ENCODE measurements at places on chromosomes 7 and 10.

DNA sequence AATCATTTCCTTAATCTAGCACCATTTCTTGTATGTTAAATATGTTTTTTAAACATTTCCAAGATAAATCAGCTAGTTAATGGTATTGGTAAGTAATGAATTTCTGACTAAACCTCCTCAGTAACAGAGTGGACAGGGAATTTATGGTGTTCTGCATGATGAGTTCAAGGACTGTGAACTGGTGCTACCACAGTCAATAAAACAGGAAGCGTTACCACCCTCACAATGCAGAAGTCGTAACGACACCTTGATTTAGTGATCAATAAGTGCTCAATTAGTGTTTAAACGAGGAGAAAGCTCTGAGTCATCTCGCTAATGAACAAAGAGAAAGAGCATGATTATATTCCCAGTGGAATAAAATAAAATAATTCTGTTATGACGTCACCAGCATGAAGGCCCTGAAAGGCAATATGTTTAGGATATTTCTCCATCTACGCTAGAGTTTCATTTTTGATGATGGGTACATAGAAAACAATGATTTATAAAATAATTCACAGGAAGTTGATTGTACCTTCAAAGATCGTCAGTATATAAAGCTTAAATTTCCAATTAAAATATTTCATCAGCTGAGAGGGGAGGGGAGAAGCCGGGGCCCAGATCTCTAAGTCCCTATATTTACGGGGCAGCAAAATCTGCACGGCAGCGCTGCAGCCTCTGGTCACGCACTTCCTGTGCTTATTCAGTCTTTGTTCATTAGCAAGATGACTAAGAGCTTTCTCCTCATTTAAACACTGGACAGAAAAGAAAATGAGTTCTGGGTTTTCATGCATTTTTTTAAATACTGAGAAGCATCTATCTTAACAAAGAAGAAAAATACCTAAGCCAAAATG is 400.5 kb downstream of the PTPRN2 start:
- DNase-seq = no peak

GRCh38 chr10:124101351-124101750 is 8.0 kb upstream of the CHST15 start:
- no peak for DNase-seq

DNA sequence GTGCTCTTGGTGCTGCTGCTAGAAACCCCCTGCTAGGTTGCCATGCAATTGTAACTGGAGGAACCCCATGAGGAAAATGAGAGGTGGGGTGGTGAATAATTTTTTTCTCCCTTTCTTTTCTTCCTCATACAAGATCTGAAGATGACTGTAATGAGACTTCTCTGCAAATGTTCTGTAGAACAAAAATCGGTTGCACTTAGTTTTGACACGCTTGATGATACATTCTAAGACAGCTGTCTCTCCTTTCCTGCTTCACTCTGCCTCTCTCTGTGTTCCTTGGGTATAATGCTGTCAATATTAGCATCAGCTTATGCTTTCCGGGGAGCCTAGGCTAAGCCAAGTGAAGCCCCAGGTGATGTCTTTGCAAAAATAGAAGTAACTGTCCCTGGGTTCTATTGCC is 721.5 kb downstream of the POM121L12 start:
- DNase-seq = no peak

DNA sequence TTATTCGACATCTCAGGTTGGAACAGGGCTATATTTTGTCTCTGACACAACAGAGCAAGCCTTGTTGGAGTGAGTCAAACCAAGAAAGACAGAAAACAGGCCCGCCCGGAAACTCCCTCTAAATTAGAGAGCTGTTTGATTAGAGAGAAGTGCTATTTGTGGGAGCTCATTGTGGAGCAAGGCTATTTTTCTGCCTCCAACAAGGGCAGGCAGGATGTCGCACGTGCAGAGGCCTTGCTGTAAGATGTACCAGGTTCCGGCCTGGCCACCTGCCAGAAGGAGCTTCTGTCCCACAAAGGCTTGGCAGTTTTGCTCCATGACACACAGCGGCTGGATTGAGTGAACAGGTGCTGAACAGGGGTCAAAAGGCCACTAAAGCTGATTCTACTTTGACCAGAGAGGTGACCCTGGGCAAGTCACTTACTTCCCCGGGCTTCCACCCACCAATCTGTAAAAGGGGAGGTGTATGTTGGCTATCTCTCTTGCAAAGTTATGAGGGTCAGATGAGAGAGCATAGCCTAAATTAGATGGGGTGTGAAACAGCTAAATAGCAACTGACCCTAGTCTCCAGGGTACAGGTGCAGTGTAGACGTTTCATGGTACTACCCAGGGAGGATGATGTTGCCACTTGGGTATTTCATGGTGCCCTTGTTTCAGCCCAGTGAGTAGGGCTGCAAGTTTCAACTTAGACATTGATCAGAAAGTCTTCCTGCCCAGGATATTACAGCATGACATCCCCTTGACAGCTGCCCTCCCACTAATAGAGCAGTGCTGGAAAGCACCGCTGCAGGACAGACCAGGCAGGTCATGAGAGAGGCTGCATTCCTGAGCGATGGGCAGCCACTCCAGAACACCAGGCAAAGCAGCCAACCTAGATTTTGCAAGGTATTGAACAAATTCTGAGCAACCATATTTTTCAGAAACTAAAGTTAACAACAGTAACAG is 62.0 kb downstream of the VSTM4 start:
- DNase-seq = no peak

DNA sequence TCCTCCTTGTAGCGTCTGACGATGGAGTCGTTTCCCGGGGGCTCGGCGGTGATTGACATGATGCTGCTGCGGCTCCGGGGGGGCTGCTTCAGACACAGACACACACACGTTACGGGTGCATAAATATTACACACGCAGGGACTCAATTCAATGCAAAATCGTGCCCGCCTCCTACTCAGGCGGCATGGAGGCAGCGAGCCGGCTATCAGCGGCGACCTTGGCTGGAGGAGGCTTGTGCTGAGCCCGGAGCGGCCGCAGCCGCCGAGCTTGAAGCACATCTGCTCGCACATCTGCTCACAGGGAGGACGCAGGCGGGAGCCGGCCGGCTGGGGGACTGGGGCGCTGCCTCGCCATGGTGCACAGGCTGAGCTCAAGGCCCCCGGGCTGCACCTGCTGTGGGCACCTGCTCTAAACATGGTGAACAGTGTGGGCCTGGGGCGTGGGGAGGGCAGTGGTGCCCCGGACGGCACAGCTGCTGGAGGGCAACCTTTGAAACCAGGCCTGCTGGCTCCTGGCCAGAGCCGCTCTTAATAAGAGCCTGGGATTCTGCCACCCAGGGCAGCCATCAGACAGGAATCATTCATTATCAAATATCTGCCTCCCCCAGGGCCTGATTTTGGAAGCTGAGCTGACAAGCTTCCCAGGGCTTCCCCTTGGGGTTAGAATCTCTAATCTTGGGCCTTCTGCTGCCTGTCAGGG is 84.7 kb upstream of the GNA12 start:
- DNase-seq = no peak

DNA sequence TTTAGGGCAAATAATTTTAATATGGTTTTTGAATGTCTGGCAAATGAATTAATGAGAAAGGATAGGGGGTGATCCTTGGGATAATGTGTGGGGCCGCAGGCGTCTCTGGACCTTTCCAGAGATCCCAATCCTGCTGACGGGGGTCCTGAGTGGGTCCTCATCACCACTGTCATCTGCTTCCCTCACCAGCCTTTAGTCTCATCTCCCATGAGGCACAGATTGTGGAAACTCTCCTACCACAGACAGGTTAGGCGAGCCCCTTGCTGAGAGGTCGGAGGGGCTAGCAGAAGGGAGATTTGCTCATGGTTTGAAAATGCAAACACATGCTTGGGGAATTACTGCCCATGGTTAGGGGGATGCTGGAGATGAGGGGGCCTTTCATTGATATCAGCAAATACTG is 484.6 kb downstream of the RPS24 start:
- no peak for DNase-seq

DNA sequence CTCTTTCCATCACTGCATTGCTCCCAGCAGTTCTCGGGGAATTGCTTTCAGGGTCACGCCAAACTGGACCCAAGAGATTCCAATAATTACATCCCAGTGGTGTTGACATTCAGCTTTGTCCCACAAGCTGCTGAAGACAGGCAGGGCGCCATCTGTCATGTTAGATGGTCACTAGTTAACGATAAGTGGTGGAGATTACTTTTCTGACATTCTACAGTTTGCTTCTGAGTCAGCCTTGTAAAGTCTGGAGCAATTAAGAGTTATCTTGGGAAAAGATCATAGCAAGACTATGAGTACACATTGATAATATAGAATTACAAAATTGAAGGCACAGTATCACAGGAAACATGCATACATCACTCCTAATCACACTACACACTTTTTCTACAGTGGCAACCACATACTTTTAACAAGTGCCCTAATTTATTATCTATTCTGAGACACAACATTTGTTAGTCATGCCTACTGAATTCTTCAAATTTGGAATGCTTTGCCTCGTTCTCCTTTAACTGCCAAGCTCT is 41.9 kb downstream of the SEMA3C start:
- DNase-seq = peak; percentile 56

GRCh38 chr10:104128214-104128613 is 6.2 kb downstream of the SFR1 start:
- DNase-seq = peak; percentile 41
